ENCODE measurements at places on chromosomes 3 and 15.

- no peak for DNase-seq
Observed at GRCh38 chr3:42742259-42742658, 30.8 kb downstream of the CCDC13 start.

GRCh38 chr3:38029400-38030125, at the start of gene PLCD1:
TSS of gene PLCD1 (minus strand) at chr3:38029642. CDS start at chr3:38029539, 103 bp downstream.
- peak; percentile 60 for DNase-seq

GRCh38 chr15:36755341-36756000, 176.0 kb downstream of the CDIN1 start:
- DNase-seq, result no peak

GRCh38 chr3:28042095-28042635, 199.3 kb upstream of the CMC1 start:
- no peak for DNase-seq

GRCh38 chr3:12370758-12371157, 81.9 kb downstream of the PPARG start:
- DNase-seq, result no peak

- DNase-seq, result no peak
Observed at GRCh38 chr3:12041446-12042041, 37.4 kb downstream of the SYN2 start.

DNA sequence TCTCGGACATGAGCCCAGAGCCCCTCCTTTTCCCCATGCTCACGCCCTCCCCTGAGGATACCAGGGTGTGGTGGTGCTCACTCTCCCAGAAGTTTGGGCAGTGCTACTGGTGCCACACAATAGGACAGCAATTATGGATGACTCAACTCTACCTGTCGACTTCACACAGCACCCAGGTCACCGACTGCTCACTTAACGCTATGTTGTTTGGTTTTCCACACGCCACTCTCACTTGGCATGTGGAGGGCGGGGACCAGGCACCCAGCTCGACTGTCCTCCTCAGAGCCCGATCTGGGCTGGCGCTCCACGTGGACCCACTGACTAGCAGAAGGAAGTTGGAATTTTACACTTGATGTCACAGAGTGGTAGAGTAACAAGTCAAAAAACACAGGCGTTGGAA, 30.9 kb downstream of the STIMATE start:
- no peak for DNase-seq

DNA sequence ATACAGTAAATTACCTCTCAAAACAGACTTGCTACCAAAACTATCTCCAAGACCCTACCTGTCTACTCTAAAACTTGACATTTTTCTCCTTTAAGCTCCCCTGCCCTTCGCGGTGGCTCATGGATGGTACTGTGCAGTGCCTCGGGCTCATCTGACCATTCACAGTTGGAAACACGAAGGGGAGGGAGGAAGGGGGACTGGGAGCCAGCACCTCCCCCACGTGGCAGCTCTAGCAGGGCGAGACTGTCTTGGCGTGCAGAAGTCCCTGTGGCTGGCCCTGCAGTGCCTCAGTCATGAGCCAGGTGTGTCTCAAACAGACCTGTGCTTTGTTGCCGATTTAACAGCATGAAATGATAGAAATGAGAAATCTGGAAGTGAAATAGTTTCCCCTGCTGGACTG, 372.0 kb downstream of the GABRG3 start:
- no peak for DNase-seq

- no peak for DNase-seq
Observed at GRCh38 chr3:166275024-166275390, 437.8 kb upstream of the BCHE start.

- no peak for DNase-seq
Observed at GRCh38 chr3:131036200-131036816, 9.6 kb downstream of the NEK11 start.

GRCh38 chr3:47916696-47917095, 99.5 kb downstream of the MAP4 start:
- no peak for DNase-seq

- DNase-seq, result no peak
Observed at GRCh38 chr3:27146786-27147185, 222.4 kb downstream of the NEK10 start.

DNA sequence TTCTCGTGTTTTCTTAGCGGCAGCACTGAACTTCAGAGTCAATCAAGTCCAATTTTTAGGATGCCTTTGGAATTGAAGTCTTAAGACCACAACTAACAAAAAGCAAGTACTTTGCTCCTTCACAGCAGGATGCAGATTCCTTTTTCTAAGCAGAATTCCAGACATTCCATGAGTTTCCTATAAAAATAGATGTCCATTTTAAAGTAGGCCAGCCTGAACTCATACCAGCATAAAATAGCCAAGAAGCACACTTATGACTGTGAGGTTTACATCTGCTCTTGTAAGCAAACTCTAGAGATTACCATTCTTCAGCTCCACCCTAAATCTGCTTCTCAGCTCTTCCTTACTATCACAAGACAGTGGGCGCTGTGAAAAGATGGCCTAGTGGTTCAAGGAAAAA, 85.8 kb downstream of the THBS1 start:
- no peak for DNase-seq

DNA sequence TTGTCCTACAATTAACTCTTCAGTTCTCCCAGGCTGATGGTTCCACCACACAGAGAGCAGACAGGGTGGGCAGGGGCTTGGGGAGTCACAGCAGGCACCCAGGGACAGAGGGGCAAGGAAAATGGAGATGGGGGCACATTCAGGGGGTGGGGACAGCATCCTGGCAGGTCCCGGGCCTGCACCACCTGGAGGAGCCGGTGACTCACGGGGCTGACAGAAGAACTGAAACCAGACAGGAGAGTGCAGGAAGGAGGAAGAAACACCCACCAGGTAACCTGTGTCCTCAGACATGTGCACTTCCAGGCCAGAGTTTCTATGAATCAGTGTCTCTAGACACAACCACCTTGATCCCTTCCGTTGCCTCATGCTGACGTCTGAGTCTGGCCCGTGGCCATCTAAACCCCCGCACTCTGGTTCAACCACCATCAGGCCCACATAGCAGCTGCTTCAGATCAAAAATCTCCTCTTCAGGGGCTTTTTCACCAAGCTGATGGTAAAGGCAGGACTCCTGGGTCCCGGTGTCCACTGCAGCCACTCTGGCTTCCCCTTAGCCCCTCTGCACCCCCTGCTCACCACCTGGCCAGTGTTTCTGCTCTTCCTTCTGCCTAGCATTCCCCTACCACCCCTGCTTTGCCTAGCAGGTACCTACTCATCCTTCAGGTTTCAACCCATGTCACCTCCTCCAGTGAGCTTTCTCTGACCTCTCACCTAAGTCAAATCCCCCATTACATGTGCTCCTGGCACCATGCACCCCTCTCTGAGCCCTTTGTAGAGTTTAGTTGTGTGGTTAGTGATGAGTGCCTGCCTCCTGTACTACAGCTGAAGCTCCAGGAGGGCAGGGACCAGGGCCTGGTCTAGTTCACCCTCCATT, 16.5 kb upstream of the CYP11A1 start:
- DNase-seq, result peak; percentile 69

GRCh38 chr15:95923792-95924191, 406.7 kb upstream of the NR2F2 start:
- DNase-seq, result no peak

DNA sequence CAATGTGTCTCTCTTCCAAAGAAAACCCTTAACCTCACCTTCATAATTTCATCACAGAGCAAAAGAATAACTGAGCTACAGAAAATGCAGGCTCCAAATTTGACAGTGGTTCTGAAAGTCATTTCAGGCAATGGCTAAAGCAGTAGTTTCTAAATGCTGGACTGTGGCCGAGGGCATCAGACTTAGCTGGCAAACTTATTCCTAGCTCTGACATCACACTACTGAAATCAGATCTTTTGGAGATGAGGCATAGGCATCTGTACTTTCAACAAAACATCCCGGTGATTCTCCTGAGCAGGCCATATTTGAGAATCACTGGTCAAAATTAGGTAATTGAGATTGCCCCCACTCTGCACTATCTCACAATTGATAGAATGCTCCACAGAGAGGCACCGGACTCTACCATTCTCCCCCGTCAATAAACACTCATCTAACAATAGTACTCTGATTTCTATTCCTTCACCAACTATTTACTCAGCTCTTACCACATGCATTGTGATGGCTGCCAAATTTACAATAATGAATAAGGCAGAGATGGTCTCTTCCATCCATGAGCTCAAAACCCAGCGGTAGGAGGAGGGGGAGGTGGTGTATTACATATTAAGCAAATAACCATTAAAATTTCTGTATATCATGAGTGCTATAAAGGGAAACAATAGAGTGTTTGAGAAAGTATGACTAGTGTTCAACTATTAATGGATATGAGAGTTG, 57.3 kb upstream of the SPRED1 start:
- DNase-seq, result no peak

DNA sequence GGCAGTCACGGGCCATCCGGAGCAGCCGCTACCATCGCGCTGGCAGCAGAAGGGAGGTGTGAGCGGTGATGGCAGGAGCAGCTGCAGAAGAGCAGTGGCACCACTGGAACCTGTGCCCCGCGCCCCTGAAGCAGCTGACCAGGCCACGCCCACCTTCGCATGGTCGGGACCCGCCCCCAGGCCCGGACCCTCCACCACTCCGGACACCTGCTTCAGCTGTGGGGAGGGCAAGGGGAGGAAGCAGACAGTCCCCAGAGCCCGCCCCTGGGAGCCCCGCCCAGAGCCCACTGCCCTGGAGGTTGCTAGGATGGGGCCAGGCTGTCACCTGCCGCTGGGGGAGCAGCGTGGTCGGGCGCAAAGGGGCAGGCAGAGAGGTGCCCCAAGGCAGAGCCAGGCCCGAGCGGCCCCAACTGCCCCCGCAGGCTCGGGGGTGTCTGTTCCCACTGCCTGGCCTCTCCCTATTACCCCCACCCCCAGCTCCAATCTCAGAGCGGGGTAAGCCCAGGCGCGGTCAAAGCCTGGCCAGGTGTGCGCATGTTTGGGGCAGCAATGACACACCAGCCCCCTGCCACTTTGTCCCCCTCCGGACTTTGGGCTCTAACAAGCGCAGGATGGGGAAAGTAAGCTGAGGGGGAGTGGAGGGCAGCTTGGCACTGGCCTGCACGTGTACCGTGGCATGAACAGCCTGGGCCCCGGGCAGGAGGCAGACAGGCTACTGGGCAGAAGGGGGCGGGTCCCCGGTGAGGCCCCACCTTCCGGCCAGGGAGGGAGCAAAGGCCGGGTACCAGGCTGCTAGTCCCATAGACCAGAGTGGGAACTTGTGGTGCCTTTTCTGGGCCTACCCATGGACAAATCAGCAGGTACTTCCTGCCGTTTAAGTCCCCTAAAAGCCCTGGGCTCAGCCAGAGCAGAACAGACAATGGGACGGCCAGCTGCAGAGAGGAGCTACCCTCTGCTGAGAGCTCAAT, 8.7 kb downstream of the SPCS1 start:
- no peak for DNase-seq

GRCh38 chr3:31861826-31862225, 119.2 kb downstream of the OSBPL10 start:
- no peak for DNase-seq

GRCh38 chr3:29275309-29275708, 5.6 kb upstream of the RBMS3 start:
- DNase-seq, result no peak

- no peak for DNase-seq
Observed at GRCh38 chr3:14846226-14846880, 27.6 kb downstream of the FGD5 start.

DNA sequence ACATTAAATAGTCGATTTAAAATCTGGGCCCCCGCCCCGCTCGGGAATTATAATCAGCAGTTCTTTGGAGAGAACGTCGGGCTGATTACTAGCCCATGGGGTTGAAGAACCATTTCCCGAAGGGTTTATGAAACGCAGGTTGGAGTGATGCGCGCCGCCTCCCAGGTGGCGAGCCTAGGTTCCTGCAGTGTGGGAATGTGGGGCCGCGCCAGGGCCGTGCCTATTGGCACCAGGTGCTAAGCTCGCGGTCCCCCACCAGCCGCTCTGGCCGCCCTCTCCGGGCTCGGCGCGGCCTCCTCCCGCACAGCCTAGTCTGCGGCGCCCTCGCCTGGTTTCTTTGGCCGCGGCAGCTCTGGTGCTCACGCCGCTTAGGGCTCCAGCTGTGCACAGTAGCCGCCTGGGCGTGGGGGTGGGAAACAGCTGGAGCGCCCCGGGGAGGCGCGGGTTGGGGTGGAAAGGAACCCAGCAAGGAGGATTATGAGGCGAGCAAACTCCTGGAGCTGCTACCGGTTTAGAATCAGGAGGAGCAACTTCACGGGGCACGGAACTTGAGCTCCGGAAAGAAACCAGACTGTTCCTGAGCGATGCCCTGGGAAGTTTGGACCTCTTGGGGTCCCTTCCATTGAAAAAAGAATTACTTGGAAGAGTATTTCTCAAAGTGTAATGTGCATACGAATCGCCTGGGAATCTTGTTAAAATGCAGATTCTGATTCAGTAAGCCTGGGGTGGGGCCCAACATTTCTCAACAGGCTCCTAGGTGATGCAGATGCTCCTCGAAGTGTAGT, 5.6 kb upstream of the MECOM start:
- peak; percentile 25 for DNase-seq

GRCh38 chr3:4462369-4463040, 4.6 kb downstream of the SUMF1 start:
- DNase-seq, result no peak

DNA sequence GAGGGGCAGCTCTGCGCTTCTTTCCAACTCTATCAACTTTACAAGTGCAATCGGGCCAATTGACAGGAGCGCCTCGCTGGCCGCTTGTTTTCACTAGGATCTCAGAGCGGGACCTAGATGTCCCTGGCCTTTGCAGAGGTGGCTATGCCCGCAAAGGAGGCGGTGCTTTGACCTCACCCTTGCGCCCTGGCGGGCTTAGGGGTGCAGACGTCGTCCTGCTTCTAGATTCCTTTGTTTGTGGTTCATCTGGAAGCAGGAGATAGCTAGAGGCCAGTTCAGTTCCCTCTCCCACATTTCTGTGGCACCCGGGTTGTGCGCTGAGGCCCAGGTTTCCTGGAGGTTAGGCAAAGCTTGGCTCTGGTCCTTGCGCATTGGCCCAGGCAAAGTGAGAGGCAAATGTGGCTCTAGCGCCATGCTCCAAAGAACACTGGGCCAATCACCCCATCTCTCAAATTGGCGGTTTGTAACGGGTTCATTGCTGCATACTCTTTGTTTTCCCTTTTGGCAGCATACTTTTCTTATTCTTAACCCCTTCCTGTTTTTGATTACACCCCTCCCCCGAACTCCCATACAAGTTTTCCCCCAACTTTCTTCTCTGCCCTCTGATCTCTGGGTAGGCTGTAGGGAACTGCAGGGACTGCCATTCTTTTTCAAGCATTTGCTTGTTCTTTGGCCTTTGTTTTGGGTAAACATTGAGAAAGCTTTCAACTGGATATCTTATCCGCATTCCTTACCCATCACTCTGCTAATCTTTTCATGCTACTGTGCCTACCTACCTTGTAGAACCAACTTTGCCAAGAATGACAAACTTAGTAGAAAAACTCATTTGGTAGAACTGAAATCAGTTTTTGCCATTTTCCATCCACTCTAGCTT, 1.4 kb downstream of the PPM1L start:
- DNase-seq, result peak; percentile 2

- no peak for DNase-seq
Observed at GRCh38 chr3:159941038-159942000, 47.3 kb upstream of the IL12A start.

GRCh38 chr3:20125897-20126296, 60.1 kb downstream of the SGO1 start:
- no peak for DNase-seq

GRCh38 chr3:197593046-197593380, 37.2 kb upstream of the BDH1 start:
- no peak for DNase-seq
